Right lobe of liver (tissue), 6 donors: ENCODE measurements at places on chromosomes 3 and 15. TPM values are rescaled to one million over a fixed set of nuclear protein-coding genes. Genes with fewer than 3 reads are reported as not detected.

DNA sequence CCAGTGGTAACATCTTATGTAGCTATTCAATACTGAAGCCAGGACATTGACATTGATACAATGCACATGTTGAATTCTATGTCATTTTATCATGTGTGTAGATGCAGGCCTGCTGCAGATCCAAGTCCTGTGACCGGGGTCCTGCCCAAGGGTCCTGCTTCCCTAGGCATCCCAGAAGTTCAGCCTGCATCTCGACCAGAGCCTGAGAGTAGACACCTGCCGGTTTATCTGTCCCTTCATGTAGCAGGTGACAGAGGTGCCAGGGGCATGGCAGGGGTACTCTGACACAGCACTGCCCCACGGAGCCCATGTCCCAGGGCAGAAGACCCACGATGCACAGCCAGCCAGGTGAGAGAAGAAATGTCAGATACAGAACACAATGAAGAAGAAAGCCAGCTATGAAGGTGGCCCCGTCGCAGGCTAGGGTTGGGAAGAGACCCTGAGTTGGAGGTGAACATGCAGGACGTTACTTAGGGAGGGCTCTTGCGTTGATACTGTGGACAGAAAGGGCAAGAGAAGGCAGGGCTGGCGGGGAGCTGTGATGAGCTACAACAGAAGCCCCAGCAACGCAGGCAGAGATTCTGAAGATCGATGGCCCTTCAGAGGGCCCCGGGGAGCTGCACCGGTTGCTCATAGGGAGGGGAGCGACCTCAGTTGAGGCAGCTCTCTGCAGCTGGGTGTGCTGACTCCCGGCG, 51.0 kb downstream of the TPRA1 start:
- DNase-seq = no peak

GRCh38 chr15:59298225-59298853, 74.3 kb downstream of the MYO1E start:
- no peak for DNase-seq

GRCh38 chr15:74426404-74427281, 7.1 kb downstream of the SEMA7A start:
- no peak for DNase-seq

DNA sequence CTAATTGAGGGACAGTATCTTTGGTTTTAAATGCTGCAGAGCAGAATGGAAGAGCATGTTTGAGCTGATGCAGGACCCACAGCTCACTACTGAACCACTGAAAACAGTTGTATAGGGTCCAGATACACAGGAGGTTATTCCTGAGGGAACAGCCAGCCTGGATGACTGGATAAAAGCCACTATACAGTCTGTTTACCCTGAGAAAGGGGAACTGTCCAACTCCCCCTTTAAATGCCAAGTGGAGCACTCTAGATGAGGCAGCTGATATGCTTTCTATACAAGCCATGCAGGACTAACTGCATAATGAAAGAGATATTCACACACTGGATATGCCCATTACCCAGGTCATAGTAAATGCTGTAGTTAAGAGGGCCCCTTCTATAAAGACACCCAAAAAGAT, 138.6 kb downstream of the IMPG2 start:
- DNase-seq = no peak

GRCh38 chr3:55434789-55435188, 52.3 kb downstream of the WNT5A start:
- DNase-seq = no peak

- DNase-seq = no peak
These were observed 69.8 kb upstream of the SLC25A26 start for GRCh38 chr3:66150977-66151376.

GRCh38 chr3:183129243-183129642, 29.9 kb upstream of the MCCC1 start:
- DNase-seq = no peak

GRCh38 chr3:180430896-180431295, 171.1 kb upstream of the TTC14 start:
- DNase-seq = no peak

- DNase-seq = no peak
These were observed 337.3 kb upstream of the CBLB start for GRCh38 chr3:106206146-106206545.

DNA sequence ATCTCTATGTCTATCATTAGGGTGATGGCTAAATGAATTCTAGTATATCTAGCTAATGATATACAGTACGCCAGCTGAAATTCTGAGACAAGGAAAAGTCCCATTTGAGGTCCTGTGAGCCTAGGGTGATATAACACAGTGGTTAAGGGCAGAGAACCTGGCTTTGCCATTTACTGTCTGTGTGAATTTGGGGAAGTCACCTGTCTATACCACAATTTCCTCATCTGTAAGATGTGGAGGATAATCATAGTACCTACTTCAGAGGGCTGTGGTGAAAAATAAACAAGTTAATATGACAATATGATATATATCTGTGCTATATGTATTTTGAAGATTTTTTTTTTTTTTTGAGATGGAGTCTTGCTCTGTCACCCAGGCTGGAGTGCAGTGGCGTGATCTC, 9.8 kb upstream of the ANKDD1A start:
- no peak for DNase-seq

DNA sequence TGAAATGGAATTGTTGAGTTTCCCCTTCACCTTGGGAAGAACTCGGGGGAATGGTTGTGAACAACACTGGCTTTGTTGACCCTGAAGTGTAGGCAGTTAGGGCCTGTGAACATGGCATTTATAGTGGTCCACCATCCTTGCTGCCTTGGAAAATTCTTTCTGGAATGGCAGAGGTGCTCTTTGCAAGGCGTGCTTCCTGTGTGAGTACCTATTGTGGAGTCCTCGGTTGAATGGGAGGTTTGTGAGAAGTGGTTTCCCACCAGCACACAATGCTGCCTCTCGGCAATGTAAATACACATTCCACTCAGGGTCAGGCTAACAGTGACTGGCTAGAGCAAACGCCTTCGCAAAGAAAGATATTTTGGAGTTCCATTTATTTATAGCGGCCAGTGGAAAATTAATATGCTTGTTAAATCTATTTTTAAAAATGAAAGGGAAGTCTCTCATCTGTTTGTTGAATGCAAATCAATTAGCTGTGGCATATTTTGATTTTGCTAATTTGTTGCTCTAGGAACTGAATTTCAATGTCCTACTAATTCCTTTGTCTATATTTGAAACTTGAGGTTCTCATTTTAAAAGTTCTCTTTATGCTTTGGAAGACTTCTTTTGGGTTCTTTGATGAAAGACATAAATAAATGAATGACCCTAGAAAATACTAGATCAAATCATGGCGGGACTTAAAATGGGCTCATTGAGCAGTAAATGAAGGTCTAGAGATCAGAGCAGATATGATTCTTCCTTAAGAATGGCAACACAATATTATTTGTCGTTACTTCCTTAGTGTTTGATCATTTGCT, 59.5 kb downstream of the FNDC3B start:
- DNase-seq = no peak

GRCh38 chr3:178520451-178520850, 15.8 kb upstream of the KCNMB2 start:
- DNase-seq = no peak

Gene TMEM89
- total RNA-seq = not detected

Gene AGBL1
- total RNA-seq = not detected
